ENCODE measurements at places on chromosomes 7 and 10.

- DNase-seq, result no peak
Measured at GRCh38 chr10:119418362-119418761, 124.2 kb downstream of the RGS10 start.

- DNase-seq, result peak; percentile 66
Measured at GRCh38 chr7:148729984-148730733, 31.5 kb downstream of the CUL1 start.

DNA sequence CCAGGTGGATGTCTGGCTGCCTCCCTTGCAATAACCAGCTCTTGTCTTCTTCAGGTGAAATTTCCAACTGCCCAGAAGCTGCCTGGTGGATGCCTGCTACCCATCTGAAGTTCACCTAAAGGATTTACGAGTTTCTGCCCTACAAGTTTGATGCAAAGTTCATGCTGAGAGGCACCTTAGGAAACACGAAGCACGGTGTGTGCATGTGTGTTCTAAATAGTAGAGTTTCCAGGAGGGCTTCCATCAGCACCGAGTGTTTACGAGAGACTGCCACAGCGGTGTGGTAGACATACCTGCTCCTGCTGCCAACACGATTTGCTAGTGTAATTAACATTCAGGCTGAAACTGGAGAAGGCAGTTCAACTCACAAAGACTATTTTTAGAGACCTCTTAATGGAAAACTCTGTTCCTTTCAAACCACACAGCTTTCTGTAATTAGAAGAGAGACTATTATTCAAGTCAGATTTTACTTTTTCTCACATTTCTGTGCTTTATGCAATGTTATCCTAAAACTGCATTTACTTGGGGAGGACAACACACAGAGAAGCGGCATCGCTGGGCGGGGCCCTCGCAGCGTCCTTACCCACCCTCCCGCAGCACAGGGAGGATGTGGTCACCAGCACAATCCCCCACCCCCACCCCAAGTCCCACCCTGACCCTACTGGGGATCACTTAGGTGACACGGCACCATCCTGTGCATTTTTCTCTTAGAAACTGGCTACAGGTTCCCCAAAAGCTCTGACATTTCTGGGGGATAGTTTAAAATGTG lies 15.5 kb upstream of the CPXM2 start:
- no peak for DNase-seq

DNA sequence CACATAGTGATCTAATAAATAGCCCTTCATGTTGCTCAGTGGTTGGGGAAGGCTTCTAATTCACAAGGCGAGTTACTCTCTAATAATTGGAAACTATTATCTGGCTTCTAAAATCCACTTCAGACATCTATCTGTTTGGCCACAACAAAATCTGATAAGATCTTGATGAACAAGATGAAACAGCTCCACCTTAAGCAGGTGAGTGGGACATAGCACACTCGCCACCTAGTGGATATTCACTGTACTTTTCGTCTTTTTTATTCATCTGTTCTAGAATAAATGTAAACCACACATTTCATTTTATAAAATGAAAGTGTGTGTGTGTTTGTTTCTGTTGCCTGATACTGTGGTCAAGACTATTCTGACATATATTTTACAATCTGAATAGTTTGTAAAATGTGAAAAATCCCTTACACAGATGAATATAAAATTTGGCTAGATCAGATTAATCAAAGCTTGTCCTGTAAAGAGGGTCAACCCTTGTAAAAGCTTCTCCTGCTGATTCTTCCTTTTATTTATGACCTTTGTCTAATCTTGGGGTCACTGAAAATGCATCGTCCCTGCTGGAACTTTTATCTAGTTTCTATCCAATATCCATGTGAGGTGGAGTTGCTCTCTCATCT lies 26.5 kb upstream of the CNTNAP2 start:
- DNase-seq, result no peak

DNA sequence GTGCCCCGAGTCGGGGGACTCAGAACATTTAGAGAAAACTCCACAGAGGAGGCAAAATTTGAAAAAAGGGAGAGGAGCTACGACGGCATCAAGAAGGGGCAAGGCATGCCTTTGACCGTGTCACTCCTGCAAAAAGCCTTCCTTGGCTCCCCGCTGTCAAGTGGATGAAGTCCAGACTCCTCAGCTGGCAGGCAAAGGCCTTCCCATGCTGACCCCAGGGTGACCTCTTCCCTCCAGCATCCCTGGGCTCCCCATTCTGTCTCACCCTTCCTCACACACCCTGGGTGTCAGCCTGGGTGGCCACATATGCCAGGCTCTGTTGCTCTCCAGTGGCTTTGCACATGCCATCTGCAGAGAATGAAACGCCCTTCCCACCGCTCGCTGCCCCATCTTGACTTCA lies 88.4 kb upstream of the ZMIZ1 start:
- no peak for DNase-seq

DNA sequence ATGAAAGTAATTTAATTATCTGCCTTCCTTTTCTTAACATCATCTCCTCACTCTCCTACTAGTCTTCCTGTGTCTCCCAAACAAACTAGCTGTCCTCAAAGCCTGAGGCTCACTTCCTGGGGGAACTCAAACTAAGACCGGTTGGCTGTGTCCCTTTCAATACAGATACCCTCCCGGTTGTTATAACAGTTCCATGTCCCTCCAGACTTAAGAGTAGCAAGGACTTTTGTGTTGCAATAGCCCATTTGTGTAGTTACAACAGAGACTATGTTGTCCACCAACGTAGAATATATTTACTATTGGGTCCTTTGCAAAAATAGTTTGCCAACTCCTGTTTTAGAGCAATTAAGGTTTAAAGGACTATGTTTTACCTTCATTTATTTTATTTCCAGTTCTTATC lies 8.6 kb upstream of the TARP start:
- DNase-seq, result no peak

- DNase-seq, result no peak
Measured at GRCh38 chr10:73262105-73262730, 9.8 kb upstream of the MRPS16 start.

- DNase-seq, result no peak
Measured at GRCh38 chr7:141381794-141382427, 169.3 kb upstream of the AGK start.

GRCh38 chr7:972676-973309 lies 2.6 kb downstream of the COX19 start:
- no peak for DNase-seq

DNA sequence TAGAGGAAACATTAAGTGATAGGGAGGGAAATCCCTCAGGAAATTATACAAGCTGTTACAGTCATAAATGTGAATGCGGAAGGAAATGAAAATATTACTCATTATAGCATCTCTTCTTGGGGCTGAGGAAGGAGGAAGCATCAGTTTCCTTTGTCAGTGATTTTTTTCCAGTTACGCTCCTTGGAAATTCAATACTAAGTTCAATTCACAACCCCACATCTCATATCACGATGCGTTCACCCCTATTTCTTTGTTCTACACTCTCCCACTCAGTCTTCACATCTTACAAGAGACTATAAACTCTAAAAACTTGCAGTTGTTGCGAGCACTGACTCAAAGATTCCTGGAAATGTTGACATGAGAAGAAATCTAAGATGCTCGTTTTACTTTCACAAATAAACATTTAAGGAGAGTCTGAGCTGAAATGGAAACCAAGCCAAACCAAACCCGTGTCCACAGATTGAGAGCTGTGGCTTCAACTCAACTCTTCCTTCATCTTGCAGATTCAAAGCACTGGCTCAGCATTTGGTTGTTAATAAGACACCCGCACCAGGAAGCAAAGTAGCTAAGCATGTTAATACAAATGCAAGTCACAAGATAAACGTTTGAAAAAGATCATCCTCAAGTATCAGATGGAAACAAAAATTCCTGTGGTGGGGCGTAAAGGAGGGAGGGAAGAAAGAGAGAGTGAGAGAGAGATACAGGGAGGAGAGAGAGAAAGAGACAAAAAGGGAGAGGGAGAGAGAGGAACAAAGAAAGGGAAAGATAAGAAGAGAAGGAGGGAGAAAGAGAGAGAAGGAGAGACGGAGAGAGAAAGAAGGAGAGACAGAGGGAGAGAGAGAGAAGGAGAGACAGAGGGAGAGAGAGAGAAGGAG lies 150.0 kb upstream of the RSU1 start:
- DNase-seq, result no peak

DNA sequence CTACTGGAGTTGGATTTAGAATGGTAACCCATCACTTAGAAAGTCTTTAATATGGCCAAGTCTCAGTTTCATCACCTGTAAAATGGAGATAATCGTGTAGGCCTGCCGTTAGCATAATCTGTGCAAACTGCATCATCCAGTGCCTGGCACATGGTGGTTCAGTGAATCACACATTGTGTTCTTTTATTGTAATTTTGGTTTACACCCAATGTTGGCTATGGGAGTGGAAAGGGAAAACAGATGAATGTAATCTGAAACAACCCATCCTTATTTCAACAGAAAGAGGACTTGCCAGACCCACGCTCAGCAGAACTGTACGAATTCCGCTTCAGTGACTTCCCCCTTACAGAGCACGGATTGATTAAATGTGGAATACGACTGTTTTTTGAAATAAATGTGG lies 27.5 kb downstream of the PDE6C start:
- no peak for DNase-seq

DNA sequence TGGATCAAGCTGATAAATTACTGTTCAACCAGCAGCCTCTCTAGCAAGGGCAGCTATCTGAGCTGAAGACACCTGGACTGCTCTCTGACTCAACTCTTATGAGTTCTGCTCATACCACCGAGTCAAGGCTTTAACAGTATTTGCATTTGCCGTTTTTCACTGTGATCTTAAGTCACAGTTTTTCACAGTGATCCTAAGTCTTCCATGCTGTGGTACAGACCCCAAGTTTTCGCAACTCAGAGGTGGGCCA lies 31.3 kb downstream of the PIP4K2A start:
- DNase-seq, result no peak

GRCh38 chr10:43573250-43574000 lies 991 bp downstream of the ZNF239 start:
- no peak for DNase-seq

GRCh38 chr10:91250341-91250740 lies 29.9 kb downstream of the PCGF5 start:
- DNase-seq, result no peak

DNA sequence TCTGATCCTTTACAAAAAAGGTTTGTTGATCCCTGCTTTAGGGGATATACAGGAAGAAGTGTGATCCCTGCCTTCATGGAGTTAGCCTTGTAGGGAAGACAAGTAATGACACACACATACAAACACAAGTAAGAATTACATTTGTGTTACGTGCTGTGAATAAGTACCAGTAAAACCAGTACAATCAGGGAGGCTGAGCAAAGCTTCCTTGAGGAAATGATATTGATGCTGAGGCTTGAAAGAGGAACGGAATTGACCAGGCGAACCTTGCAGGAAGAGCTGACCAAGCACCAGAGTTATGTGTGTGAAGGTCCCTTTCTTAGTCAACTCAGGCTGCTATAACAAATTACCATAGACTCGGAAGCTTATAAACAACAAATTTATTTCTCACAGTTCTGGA lies 83.6 kb upstream of the CACUL1 start:
- DNase-seq, result no peak

DNA sequence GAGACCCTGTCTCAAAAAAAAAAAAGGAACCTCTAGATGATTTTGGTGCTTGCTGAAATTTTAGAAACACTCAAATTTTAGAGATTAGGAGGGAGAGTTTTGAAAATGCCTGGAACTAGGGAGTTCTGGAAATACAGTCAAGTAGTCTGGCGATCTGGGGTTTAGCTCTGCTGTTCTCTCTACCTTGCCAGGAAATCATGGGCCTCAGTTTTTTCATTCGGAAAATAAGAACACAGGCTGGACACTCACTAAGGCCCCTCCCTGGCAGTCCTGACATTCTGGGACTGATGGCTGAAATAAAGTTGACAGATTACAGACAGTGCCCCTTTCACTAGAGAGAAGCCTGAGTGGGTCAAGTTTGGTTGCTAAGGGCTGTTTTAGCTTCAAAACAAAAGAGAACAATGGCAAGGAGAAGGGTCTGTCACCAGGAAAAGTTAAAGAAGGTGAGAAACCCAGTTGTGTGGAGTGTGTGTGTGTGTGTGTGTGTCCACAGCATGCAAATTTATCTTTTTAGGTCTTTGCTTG lies 25.0 kb upstream of the CALN1 start:
- no peak for DNase-seq

DNA sequence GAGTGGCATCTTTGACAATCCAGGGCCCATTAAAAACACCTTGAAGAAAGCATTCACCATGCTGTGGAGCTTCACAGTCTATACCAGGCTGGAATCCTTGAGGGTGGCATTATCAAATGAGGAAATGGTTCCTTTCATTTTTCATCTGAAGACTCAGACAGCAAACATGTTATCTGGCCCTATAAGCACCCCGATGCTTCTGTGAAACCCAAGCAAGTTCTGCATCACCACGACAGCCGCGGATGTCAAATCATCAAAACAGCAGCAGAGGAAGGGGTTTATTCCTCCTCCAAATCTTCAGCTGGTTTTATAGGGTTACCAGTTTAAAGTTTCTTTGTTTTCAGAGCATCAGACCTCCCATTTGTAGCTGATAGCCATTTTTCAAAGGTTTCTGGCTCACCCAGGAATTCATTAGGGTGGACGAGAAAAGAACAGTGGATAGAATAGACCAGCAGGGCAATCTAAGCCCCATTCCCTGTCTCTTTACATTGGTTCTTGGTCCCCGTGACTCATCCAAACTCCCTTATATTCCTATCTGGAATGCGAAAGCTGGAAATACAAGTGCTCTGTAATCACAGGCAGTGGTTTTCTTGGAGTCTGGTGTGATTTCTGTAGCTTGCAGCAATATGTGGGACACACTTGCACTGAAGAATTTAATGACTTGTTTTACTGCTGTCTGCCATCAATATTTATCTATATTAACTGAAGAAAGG lies 217.9 kb downstream of the SKAP2 start:
- DNase-seq, result no peak

GRCh38 chr10:76667408-76668370 lies 969.9 kb downstream of the KCNMA1 start:
- no peak for DNase-seq

DNA sequence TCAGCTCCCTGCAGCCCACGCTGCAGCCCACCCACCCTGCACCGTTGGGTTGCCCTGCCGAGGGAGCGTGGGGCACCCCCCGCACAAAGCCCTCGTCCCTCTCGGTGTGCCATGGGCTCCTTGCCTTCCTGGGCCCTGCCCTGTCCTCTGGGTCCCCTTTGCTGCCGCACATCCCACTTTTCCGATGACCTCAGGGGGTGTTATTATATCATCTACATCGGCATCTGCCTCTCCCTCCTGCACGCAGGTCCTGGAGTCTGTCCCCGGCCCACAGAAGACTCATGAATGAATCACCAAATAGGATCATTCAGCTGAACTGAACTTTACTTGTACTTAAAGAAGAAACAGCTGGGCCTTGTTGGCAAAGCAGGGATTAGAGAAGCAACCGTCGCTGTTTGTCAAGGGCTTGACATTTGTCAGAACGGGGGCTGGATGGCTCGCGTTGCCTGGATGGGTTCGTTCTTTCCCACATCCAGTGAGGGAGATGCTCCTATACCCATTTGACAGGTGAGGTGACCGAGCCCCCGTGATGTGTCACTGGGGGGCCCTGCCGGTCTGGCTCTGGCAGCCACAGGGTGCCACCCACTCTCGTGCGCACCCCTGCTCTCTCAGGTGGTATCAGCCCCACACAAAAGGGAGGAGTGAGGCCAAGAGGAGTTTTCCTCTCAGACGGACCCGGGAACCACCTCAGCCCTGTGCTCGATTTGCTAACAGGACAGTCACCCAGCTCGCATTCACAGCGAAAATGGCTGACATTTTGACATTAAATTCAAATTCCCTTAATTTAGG lies 58.6 kb upstream of the EBF3 start:
- DNase-seq, result no peak

GRCh38 chr7:135194494-135195095 lies 16.7 kb downstream of the WDR91 start:
- DNase-seq, result no peak

- DNase-seq, result no peak
Measured at GRCh38 chr7:26535483-26536007, 243.9 kb downstream of the SNX10 start.
